ENCODE measurements at places on chromosomes 7 and 10.

GRCh38 chr7:95549818-95550529 lies 46.3 kb downstream of the PDK4 start:
- DNase-seq = no peak

DNA sequence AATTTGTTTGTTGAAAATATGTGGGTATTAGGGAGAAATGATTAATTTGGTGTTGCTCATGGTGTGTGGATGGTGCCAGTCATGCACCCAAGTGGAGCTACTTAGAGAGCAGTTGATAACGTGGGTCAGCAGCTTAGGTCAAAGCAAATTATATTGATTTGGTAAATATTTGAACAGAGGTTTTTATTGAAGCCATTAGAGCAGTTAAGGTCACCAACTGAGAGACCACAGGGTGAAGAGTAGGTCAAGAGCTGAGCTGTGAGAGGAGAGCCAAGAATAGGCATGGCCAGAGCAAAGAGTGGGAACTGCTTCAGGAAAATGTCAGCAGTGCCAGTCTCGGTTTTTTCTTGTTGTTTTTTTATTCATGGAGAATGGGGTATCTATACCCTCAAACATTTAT lies 97.9 kb downstream of the TMEM168 start:
- no peak for DNase-seq

GRCh38 chr7:1290026-1290678 lies 57.5 kb downstream of the UNCX start:
- no peak for DNase-seq

GRCh38 chr7:2517678-2518507 lies 1.7 kb upstream of the LFNG start:
- no peak for DNase-seq

GRCh38 chr10:119595134-119595675 lies 1.6 kb downstream of the TIAL1 start:
- no peak for DNase-seq

DNA sequence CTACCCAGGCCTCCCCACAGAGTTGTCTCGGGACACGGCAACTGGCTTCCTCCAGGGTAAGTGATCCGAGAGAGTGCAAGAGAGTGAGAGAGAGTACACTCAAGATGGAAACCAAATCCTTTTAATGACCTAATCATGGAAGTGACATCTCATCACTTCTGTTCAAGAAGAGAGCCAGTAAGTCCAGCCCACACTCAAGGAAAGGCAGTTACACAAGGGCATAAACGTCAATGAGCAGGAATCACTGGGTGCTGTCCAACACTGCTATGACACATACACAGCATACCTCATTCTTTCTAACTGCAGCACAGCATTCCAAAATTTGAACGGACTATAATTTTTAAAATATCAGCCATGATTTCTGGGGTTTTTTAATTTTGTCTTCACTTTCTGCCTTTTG lies 29.3 kb upstream of the OSBPL3 start:
- DNase-seq = no peak

- DNase-seq = no peak
Observed at GRCh38 chr10:118047880-118048279, 1.1 kb upstream of the RAB11FIP2 start.

DNA sequence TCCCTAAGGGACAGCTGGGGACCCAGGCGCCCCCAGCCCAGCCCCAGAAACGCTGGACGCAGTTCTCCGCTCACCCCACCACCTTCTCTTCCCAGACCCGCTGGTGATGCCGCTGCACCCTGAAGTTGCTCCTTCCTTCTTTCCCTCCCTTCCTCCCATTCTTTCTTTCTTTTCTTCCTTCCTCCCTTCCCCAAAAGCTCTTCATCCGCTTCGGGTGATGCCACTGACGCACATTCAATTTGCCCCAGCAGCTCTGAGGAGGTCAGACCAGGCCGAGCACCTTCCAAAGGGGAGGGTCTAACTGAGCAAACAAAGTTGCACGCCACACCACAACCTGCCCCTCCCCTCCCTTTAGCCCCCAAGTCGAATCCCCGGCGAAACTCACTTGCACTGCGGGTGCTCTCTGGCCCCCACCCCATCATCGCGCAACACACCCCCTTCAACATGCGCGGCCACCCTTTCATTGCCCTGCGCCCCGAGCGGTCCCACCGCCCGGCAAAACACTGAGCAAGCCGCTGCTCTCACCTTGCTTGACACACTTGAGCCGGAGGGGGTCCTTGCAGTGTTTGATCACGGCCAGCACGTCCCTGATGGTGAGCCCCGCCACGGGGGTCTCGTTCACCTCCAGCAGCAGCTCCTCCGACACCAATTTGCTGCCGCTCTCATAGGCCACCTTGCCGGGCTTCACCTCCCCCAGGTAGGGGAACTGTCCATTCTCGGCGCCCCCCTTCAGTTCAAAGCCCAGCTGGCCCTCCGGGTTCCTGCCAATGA lies 787 bp downstream of the MAGI2 start:
- DNase-seq = no peak

GRCh38 chr10:106147021-106147420 lies 1017.5 kb downstream of the SORCS1 start:
- DNase-seq = no peak

DNA sequence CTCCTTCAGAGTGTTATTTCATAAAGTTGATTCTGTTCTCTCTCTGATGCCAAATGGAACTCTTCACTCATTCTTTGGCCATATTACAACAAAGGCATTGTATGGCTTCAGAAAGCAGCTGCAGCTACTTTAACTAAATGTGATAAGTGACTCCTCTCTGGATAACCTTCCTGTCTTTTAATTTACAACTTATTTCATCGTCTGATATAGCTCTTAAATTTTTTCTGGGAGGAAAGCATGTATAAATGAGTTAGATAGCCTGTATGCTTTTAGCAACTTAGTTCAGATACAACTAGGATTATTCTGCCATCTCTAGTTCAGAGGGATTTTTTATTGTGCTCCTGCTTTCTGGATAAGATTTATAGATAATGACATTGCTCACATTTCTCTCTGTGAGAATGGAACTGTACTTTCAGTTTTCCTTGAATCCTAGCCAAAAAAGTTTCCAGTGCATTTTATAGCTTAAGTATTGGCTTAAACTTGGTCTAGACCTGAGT lies 57.5 kb downstream of the KLHDC10 start:
- DNase-seq = no peak

DNA sequence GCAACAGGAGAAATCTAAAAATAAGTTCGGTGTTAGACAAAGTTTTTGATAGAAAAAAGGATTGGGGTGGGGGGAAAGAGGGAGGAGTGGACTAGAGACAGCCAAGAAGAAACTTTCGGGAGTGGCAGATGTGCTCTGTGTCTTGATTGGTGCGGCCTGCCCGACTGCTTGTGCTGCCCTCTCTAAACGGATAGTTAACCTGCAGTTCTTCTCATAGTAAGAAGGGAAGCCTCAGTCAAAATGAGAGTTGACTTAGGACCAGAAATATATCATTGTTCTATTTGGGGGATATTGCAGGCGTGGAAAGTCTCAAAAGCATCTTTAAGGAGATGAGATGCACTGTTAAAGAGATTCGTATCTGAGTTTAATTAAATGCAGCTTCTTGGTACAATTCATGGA lies 39.3 kb downstream of the UBE3C start:
- no peak for DNase-seq

GRCh38 chr7:82345886-82346285 lies 97.7 kb downstream of the CACNA2D1 start:
- DNase-seq = no peak

DNA sequence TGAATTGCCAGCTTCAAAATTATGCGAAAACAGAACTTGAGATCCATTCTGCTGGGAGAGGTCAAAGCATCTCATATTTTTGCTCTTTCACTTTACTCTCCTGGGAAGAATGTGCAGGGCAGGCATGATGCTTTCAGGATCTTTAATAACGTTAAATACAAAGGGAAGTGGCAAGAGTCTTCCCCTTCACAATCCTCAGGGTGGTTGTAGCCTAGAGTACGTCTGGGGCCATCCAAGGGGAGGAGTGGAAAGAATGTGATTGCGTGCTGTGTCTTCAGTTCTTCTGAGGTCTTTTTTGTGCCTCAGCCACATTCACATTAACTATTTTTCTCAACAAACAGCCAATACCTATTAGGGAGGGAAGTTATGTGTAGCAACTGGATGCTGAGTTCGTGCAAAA lies 207.3 kb downstream of the HGF start:
- no peak for DNase-seq

DNA sequence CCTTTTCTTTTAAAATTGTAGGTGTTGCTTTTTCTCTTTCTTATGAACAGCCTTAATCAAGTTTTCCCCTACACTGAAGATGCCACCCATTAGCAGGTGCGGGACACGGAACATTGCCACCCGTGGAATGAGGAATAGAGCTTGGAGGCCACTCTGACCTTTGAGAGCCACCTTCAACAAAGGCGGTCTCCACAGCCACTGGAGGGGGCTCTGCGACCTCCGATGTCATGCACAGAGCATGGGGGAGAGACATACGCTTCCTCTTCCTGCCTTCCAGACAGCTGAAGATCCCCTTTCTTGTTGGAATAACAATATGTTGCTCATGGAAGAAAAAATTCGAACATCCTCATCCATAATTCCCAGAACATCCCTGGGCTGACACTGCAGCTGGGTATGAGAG lies 39.1 kb downstream of the ADARB2 start:
- no peak for DNase-seq

DNA sequence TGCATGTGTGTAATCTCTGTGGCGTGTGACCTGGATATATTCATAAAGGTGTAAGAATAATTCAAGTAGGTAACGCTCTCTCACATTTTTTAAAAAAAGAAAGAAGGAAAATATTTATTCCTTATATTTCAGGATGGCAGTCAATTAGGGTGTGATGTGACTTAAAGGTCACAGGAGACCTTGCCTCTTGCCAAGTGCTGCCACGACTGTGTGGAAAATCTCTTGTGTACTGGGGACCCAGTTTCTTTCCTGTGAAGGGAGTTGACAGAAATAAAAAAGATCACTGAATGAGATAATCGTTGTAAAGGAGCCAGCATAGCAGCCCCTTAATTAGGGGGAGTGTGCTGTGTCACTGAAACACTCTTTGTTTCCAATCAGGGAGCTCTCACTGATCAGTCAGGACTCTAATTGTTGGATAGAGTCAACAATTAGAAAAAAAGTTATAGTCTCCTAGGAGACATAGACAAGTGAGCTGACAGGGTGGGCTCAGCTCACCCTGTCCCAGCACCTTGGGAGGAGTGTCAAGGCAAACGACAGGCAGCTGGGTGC lies 31.1 kb downstream of the PTPRE start:
- no peak for DNase-seq

- no peak for DNase-seq
Observed at GRCh38 chr7:75727881-75728593, 10.7 kb downstream of the HIP1 start.

- no peak for DNase-seq
Observed at GRCh38 chr10:64394744-64395143, 873.5 kb downstream of the REEP3 start.

DNA sequence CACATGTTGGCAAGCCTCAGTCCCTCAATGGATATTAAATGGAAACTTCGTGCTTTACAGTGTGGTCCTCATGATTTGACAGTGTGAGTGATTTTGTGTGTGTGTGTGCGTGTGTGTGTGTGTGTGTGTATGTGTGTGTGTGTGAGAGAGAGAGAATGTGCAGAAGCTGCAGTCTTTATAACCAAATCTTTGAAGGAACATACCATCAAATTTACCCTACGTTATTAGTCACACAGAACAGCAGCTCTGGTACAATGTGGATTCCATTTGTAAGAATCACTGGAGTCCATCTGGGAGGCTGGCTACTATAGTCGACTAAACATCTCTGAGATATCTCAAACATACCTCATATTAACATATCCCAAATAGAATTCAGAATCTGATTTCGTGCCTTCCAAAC lies 928.0 kb upstream of the POT1 start:
- DNase-seq = no peak

DNA sequence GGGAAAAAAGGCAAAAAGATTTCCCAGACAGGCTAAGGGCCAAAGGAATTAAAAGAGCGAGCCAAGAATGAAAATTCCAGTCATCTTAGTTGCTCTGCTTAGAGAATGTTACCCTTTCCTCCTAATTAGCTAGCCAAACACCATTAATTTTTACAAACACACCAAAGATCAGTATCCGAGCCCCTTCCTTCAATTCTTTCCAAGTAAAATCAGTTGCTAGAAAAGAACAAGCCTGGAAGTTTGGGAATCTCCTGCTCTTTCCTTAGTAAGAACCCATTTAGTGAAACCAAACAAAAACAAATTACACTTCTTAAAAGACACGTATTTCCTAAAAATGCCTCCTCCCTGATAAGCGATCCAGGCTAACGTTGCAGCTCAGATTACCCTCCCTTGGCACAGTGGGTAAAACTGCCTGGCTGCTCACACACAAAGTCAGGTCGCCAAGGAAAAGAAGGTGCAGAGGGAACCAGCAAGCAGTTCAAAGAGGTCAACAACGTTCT lies 57.1 kb upstream of the ABLIM1 start:
- no peak for DNase-seq

DNA sequence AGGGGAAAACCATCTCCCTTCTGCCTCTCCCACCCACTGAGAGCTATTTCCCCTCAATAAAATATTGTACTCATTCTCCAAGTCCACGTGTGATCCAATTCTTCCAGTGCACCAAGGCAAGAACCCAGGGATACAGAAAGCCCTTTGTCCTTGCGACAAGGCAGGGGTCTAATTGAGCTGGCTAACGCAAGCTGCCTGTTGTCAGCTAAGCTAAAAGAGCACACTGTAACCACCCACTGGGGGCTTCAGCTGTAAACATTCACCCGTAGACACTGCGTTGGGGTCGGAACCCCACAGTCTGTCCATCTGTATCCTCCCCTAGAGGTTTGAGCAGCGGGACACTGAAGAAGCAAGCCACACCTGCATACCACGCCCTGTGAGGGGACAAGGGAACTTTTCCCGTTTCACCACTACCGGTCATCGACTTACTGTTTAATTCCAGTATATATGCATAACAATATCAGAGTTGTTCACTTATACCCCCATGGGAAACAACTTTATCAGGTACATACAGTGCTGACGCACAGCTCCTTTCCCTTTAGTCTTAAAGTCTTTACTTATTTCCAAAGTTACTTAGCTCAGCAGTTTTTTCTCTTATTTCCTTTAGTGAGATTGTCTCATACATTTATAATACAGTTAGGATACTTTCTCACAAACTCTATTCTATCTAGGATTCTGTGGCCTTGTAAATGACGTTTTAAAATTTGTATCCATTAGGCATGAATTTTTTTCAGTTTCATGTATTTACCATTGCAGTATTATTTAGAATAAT lies 721.6 kb downstream of the ANKRD7 start:
- DNase-seq = no peak

GRCh38 chr10:33719005-33719703 lies 384.7 kb upstream of the NRP1 start:
- no peak for DNase-seq

DNA sequence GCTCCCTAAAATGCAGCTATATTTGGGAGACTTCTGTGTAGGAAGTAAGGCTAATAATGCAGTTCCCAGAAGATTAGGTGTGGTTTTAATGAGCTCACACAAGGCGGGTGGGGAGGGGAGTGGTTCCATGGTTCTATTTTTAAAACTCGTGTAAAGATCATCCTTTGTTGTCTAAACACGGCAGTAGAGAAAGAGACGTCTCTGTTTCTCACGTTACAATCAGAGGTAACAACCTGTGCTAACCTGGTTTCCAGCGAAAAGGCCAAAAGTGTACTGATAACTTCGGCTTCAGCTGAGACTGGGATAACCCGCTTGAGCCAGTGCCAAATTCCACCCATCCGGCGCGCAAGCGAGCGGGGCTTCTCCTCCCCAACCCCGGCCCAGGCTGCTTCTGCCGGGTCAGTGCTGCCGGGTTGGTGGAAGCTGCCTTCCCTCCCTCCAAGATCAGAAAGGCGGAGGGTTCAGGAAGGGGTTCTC lies 2.5 kb upstream of the MAP3K8 start:
- no peak for DNase-seq
